ENCODE measurements at places on chromosomes 7 and 10.
A peak's percentile ranks its signal among the peaks of the same experiment; 100 is the strongest.

DNA sequence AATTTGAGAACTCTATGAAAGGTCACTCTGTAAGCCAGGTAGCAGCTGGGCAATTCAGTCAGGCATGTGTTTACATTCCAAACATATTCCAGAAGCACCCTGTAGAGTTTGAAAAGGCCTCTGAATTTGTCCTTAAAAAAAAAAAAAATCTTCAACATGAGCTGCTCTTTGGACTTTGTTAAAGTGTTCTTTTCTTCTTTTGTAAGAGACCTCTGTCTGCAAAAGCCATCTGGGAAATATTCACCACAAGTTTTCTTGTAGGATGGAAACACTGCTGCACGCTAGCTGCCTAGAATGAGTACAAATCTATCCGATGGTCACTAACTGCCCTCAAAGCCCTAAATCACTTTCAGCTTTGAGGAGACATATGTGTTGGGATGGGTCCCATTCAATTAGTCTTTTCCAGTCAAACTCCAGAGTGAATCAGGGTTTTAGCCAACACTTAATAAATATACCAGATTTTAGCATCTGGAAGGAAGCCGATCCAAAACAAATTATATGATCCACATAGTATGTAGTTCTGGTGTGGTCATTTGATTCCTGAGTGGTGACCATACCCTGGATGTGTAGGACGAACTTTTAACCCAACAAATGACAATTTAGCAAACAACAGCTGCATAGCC lies 85.9 kb downstream of the CD36 start:
- H3K27me3 ChIP-seq, result no peaks in the 10 kb centered on the region
- H3K27ac ChIP-seq, result no peak overlapping the region
- no peaks in the 10 kb centered on the region for H3K36me3 ChIP-seq
- no peak overlapping the region for H3K4me3 ChIP-seq
- DNase-seq, result no peak
- H3K4me1 ChIP-seq, result no peaks in the 10 kb centered on the region

GRCh38 chr10:84427903-84428650 lies 99.7 kb downstream of the CCSER2 start:
- DNase-seq, result no peak
- H3K4me3 ChIP-seq, result no peak overlapping the region
- no peak overlapping the region for H3K27ac ChIP-seq
- H3K36me3 ChIP-seq, result no peaks in the 10 kb centered on the region

GRCh38 chr10:89887830-89888229 lies 186.4 kb downstream of the KIF20B start:
- no peaks in the 10 kb centered on the region for H3K27me3 ChIP-seq
- no peaks in the 10 kb centered on the region for H3K4me1 ChIP-seq
- H3K27ac ChIP-seq, result no peak overlapping the region
- no peak for DNase-seq
- no peaks in the 10 kb centered on the region for H3K36me3 ChIP-seq
- no peak overlapping the region for H3K4me3 ChIP-seq

DNA sequence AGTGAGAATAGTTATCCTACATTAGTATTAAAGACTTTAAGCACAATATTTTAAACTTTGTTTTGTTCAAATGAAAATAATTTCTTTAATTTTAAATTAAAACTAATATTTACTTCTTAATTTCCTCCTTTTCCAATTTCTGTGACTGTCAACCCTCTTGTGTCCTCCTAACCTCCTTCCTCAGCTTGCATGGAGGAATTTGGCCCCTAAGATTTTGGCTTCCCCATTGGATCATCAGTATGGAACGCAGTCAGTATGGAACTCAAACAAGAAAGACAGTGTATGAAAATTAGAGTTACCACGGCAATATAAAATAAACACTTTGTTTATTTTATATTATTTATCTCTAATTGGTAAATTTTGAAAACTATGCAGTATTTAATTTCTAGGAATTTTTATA lies 91.2 kb downstream of the CYP51A1 start:
- no peaks in the 10 kb centered on the region for H3K27me3 ChIP-seq
- peak overlapping the region; percentile 36 for H3K27ac ChIP-seq
- DNase-seq, result no peak
- H3K4me3 ChIP-seq, result no peak overlapping the region
- H3K4me1 ChIP-seq, result peaks cover 8% of the 10 kb centered on the region

- no peak for DNase-seq
- no peaks in the 10 kb centered on the region for H3K27me3 ChIP-seq
- H3K4me3 ChIP-seq, result no peak overlapping the region
- no peaks in the 10 kb centered on the region for H3K36me3 ChIP-seq
- H3K27ac ChIP-seq, result no peak overlapping the region
Observed at GRCh38 chr10:130999376-131000202, 311.9 kb downstream of the TCERG1L start.

DNA sequence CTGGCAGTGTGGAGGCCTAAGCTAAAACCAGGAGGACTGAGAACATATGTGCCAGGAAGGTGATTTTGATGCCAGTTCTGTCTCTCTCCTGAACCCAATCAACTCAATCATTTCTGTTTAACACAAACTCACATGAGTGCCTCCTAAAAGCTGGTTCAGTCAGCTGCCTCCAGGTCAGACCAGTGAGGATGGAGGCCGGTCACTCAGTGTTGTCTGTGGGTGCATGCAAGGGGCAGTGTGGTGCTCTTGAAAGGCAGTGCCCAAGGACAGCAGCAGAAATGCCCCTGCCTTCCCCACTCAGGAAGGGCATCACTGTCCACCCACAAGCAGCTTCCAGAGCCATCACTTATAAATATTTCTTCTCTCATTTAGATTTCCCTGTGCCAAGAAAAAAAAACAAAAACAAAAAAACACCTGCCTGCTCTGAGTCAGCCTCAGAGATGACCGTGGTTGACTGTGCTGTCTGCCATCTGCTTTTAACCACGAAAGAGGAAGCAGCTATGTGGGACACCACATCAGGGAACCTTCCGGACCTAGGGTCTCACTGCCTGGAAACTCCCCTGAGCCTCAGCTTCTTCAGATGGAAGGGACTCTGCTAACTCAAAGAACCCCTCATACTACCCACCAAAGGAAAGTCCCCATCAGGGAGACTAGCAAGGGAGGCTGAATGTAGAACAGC lies 39.1 kb downstream of the VOPP1 start:
- H3K4me1 ChIP-seq, result no peaks in the 10 kb centered on the region
- no peak overlapping the region for H3K27ac ChIP-seq
- no peak for DNase-seq
- H3K4me3 ChIP-seq, result no peak overlapping the region

- peaks cover 35% of the 10 kb centered on the region for H3K36me3 ChIP-seq
- no peaks in the 10 kb centered on the region for H3K27me3 ChIP-seq
- DNase-seq, result no peak
- no peaks in the 10 kb centered on the region for H3K4me1 ChIP-seq
- no peak overlapping the region for H3K4me3 ChIP-seq
Observed at GRCh38 chr7:22485189-22485588, 14.8 kb downstream of the STEAP1B start.

DNA sequence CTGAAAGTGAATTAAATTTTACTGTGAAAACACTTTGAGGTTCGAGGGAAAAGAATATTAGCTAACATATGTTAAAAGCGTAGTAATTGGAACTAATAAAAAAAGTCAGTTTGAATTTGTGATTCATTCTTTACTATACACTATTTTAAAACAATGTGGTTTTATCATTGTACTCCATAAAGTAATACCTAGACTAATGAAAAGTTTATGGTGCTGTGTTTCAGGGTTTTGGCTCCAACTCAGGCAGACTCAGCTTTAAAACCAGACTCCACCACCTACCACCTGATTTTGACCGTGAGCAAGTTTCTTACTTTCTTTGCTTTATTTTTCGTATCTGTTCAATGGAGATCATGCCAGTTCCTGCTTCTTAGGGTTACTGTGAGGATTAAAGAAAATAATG lies 9.2 kb upstream of the PRTFDC1 start:
- H3K4me3 ChIP-seq, result no peak overlapping the region
- no peaks in the 10 kb centered on the region for H3K27me3 ChIP-seq
- H3K36me3 ChIP-seq, result no peaks in the 10 kb centered on the region
- DNase-seq, result no peak

DNA sequence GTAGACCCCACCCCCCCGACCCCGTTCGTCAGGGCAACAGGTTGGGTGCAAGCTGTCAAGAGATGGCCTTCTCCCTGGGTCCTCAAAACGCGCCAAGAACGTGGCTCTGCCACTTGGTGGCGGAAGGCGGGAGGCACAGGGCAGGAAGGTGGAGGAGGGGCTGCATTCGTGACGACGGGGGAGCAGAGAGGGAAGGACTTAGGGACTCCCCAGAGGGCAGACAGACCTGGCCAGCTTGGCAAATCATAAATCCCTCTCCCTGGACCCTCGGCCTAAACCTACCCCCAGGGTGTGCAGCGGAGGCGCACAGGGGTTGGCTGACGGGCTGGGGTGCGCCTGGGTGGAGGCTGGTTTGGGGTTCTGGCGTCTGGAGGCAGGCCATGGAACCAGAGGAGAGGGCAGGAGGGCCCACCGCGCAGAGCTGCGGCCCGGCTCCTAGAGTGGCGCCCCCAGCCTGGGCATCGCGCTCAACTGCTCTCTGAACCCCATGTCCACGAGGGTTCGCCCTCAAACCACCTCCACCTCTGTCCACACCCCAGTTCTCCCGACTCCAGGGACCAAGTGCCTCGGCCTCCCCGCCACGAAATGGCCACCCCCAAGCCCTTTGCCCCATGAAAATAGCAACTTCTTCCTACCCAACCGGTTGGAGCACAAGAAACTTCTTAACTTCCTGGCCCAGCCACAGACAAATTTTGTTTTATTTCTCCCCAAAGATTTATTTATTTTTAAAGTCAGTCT lies 10.8 kb upstream of the GATA3 start:
- no peak for DNase-seq
- no peak overlapping the region for H3K27ac ChIP-seq
- peaks cover 55% of the 10 kb centered on the region for H3K27me3 ChIP-seq
- H3K4me1 ChIP-seq, result no peaks in the 10 kb centered on the region

DNA sequence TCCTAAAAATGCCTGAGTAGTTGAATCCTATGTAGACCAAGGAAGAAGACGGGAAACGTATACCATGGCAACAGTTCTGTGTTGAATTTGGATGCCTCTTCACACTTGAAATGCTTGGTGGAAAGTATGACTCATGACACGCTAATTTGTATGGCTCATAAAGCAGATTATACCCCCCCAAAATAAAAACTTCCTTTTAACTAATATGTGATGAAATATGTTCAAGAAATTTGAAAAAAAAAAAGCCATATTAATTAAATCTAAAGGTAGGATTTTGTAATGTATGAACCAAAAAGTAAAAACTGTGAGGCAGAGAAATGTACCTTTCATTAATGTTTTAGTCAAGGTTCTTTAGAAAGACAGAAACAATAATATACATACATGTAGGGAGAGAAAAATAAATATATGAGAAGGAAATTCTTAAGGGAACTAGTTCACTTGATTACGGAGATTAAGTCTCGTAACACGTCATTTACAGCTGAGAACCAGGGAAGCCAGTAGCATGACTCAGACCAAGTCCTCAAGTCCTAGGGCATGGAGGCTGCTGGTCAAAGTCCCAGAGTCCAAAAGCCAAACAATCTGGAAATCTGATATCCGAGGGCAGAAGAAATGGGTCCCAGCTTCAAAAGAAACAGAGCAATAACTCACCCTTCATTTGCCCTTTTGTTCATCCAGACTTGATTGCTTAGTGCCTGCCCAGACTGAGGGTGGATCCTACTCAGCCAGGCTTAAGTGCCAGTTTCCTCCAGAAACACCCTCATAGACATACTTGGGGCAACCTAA lies 485.1 kb downstream of the SEMA3D start:
- H3K4me1 ChIP-seq, result no peaks in the 10 kb centered on the region
- H3K27me3 ChIP-seq, result no peaks in the 10 kb centered on the region
- no peak overlapping the region for H3K27ac ChIP-seq
- H3K36me3 ChIP-seq, result no peaks in the 10 kb centered on the region
- no peak overlapping the region for H3K4me3 ChIP-seq

DNA sequence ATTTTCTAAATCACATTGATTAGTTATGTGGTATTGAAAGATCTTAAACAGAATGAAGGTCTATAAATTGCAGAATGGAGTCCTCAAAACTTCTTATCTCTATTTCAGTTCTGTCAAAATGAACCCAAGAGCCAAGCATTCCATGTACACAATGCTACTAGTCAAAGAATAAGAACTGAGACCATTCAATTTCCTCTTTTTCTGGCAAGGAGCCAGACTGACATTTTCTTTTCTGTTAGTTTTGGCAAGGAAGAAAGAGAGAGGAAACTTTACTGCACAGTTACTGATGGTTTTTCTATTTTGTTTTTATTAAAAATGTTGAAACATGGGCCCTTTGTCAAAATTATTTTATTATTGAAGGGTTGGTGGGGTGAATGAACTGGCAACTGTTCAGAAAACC lies 181.8 kb upstream of the FERD3L start:
- no peak for DNase-seq
- no peak overlapping the region for H3K4me3 ChIP-seq
- H3K27me3 ChIP-seq, result no peaks in the 10 kb centered on the region
- no peaks in the 10 kb centered on the region for H3K36me3 ChIP-seq
- no peaks in the 10 kb centered on the region for H3K4me1 ChIP-seq

DNA sequence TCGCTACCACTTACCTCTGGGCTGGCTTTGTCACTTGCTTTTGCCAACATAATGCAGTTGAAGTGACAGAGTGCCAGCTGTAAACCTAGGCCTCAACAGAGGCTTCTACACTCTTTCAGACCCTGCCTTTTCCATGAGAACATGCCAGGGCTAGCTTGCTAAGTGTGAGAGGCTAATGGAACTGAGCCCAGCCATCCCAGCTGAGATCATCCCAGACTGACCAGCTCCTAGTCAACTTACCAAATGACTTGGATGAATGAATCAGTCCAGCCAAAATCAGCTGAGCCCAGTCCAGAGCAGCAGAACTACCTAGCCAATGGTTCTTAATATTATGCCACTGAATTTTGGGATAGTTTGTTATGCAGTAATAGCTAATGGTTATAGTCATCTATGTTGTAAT lies 34.7 kb upstream of the MKLN1 start:
- H3K4me1 ChIP-seq, result no peaks in the 10 kb centered on the region
- DNase-seq, result no peak
- H3K27ac ChIP-seq, result no peak overlapping the region
- no peak overlapping the region for H3K4me3 ChIP-seq

- peaks cover 85% of the 10 kb centered on the region for H3K36me3 ChIP-seq
- no peaks in the 10 kb centered on the region for H3K27me3 ChIP-seq
- H3K4me1 ChIP-seq, result no peaks in the 10 kb centered on the region
- no peak overlapping the region for H3K27ac ChIP-seq
- no peak for DNase-seq
- no peak overlapping the region for H3K4me3 ChIP-seq
Observed at GRCh38 chr10:96138102-96138501, 8.0 kb downstream of the ZNF518A start.

- H3K4me1 ChIP-seq, result no peaks in the 10 kb centered on the region
- peak; percentile 35 for DNase-seq
- H3K4me3 ChIP-seq, result no peak overlapping the region
Observed at GRCh38 chr10:132938472-132939339, 3.7 kb downstream of the CFAP46 start.

GRCh38 chr7:123993996-123994395 lies 38.9 kb downstream of the TMEM229A start:
- H3K4me3 ChIP-seq, result no peak overlapping the region
- H3K4me1 ChIP-seq, result no peaks in the 10 kb centered on the region
- H3K27me3 ChIP-seq, result no peaks in the 10 kb centered on the region
- H3K36me3 ChIP-seq, result no peaks in the 10 kb centered on the region
- no peak overlapping the region for H3K27ac ChIP-seq

GRCh38 chr7:123484199-123484598 lies 50.2 kb downstream of the IQUB start:
- no peak for DNase-seq
- H3K27ac ChIP-seq, result no peak overlapping the region
- H3K36me3 ChIP-seq, result no peaks in the 10 kb centered on the region
- H3K4me1 ChIP-seq, result no peaks in the 10 kb centered on the region

GRCh38 chr10:28734938-28735759 lies 57.8 kb downstream of the BAMBI start:
- H3K27ac ChIP-seq, result peak overlapping the region; percentile 74
- H3K4me3 ChIP-seq, result no peak overlapping the region
- no peaks in the 10 kb centered on the region for H3K27me3 ChIP-seq
- DNase-seq, result peak; percentile 76
